ENCODE measurements at places on chromosomes 1 and 21.

DNA sequence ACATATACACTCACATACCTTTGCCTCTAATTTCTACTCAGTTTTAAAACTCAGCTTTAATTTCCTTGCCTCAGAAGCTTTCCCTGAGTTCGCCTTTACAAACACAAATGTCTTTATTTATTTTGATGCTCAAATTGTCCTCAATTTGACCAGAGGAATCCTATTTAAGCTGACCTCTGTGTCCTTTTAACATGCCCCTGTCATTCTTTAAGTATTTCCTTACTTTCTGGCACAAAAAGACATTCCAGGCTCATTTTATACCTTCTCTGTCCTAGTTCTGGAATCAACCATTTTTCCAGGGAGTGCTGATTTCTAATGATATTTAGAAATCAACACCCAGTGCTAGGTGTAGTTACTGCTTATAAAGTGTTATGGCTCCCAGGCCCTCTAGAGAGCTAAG lies 82.5 kb downstream of the OSBPL9 start:
- DNase-seq: no peak

GRCh38 chr1:171983584-171983983 lies 142.3 kb downstream of the DNM3 start:
- DNase-seq: no peak

- no peak for DNase-seq
These were observed 184.6 kb upstream of the DUSP10 start for GRCh38 chr1:221926441-221926840.

- DNase-seq: no peak
These were observed 19.8 kb upstream of the UBXN10 start for GRCh38 chr1:20166051-20166450.

DNA sequence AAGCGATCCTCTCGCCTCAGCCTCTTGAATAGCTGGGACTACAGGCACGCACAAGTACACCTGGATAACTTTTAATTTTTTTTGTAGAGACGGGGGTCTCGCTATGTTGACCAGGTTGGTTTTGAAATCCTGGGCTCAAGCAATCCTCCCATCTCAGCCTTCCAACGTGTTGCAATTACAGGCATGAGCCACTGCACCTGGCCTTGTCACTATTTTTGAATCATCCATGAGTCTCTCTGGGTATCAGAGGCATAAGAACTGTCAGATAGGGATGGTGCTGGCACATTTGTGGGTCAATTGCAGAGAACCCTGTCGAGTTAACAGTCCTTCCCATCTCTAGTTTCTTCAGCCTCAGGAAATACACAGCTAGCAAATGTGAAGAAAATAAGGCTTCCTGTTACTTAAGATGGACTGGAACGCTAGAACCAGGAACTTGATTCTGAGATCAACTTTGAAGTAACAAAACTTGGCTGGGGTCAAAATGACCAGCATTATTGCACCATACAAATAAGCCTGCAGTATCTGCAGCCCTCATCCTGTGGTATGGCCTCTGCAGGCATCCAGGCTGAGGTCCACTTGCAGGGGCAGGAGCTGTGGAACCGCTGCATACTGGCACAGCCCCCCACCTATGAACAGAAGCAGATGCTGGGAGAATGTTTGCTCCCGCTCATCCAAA lies 124.3 kb upstream of the GADD45A start:
- no peak for DNase-seq
